Fibroblast of skin of back (primary cell): ENCODE measurements at places on chromosomes 11 and 22.

DNA sequence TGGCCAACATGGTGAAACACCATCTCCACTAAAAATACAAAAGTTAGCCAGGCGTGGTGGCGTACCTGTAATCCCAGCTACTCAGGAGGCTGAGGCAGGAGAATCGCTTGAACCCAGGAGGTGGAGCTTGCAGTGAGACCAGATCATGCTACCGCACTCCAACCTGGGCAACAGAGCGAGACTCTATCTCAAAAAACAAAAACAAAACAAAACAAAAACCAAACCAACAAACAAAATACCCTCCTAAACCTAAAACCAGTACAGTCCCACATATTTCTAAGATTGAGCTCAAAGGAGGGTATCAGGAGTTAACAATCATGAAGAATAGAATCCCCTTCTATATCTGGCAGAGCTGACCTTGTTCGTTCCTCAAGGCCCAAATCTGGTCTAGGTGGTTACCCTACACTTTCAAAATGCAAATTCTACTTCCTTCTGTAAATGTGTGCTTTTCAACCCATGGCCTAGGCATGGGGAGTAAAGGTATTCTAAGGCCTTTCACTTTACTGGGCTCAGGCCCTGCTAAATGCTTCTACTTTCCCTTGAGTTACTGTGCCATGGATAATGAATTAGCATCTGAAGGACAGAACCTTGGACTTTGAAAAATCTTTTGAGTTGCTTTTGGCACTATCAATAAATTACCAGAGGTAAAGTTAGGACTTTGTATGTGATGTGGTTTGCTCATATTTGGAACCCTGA lies 10.4 kb upstream of the PPP2R1B start:
- DNase-seq: no peak

DNA sequence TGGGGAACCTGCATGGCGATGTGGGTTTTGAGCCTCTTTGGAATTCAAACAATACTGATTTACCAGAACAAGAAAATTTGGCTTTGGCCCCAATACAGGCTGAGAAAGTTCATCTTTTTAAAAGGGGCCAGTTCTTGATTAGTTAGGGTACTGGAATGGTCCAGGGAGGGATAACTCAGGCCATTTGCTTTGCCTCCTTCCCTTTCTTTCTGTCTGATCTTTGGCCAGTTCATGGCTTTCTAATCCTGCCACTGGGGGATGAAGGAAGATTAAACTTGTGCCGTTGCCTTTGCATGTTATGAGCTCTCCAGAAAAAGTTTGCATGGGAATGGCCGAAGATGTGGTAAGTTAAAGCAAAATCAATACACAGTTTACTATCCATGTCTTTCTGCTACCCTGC lies 78.4 kb downstream of the ADAMTS15 start:
- no peak for DNase-seq

DNA sequence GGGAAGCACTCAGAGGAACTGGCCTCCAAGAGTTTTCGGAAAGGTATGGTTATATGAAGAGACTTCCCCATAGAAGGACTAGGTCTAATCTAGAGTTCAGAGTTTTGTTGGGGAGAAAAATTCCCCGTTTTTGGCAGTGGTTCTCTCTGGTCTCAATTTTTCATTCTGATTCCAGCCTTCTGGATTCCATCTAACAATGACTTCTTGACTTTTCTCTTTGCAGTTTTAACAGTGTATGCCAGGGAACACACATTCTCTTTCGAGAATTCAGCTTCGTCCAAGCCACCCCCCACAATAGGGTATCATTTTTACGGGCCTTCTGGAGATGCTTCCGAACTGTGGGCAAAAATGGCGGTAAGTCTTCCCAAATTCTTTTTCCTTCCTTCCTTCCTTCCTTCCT lies 115.6 kb downstream of the CSTPP1 start:
- DNase-seq: no peak

DNA sequence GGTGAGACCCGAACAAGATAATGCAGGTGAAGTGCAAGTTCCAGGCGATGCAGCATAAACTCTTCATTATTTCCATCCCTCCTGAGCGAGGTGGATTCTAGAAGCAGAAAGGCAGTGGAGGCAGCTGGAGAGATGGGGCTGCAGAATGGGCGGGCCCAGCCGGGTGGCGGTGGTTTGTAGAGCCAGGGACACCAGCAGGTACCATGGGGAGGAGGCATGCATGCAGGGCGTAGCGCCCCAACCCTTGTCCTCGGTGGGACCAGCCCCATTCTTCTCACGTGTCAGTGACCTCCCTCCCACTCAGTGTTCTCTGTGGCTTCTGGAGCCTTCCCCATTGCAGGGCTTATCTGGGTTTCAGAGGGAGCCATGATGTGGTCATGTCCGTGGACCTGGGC lies 38.0 kb downstream of the MPPED1 start:
- no peak for DNase-seq

DNA sequence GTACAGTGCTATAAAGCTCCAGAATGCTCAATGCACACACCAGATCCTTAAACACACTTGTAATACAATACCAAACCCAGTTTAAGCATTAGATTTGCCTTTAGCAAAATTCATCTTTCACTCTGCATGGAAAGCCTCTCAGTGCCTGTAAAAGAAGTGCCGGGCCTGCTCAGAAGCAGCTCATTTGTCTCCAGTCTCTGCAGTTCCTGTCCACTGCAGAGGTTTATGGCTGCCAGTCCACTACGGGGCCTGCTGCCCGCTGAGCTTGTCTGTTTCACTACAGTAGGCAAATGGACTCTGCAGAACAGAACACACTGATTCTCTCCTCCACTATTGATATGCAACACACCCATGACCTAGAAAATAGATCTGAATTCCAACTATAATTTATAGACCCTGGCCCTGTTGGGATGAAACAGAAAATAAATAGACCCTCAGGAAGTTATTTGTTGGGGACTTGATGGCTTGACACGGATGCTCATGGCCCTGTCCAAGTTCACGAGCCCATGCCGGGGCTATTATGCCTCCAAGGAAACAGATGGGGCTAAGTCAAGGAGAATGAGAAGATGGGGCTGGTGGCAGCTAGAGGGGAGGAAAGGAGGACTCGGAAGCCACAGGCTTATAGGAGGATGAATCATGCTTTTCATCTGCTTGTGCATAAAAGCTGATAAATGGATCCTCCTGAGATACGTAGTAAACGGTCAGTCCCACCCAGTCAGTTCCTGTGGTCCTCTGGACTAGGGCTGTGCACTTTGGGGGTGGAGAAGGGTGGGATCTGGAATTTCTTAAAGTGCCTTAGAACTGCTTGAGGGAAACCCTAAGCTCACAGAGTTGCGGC lies 416.8 kb upstream of the TENM4 start:
- no peak for DNase-seq
